ENCODE measurements at places on chromosomes 6 and 20.

- DNase-seq, result no peak
Measured at GRCh38 chr6:36054415-36054814, 26.8 kb downstream of the MAPK14 start.

GRCh38 chr6:127458817-127459216 is 372 bp downstream of the KIAA0408 start:
- no peak for DNase-seq

DNA sequence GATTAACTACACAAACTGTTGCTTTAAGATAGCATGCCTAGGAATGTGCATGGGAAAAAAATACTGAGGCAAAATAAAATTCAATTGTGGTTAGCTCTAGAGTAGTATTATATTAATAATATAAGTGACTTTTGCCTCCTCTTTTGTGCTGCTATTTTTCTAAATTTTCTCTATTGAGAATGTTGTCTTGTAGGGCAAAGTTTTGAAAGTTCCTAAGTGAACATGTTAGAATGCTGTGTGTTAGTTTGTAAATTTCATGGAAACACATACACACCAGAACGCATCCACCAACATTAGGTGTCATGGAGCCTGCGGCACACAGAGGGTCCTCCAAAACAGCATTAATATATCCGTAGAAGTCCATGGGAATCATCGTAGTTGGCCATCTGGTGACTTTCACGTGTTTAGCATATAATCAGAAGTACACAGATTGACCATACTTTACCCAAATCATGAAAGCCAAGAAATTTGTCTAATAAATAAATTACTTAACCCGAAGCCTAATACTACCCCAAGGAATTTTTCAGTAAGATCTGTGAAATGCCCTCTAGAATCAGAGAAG is 25.6 kb downstream of the ARHGAP18 start:
- no peak for DNase-seq

DNA sequence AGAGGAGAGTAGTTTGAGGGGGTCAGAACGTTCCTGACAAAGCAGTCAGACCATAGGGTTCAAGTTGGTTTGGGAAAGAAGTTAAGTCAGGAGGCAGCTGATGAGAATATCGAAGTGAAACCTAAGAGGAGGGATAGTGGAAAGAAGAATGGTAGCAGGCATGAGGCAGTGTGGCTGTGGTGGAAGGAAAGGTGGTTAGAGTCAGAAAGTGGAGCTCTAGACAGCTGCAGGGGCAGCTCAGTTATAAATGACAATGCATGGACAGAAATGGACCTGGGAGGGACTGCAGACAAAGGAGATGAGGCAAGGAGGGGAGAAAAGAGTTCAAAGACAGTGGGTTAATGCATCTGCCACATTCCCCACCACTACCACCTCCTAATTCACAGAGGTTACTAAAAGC is 66.6 kb downstream of the SMLR1 start:
- no peak for DNase-seq
